ENCODE measurements at places on chromosomes 12 and 14. TPM values are rescaled to one million over a fixed set of nuclear protein-coding genes. Genes with fewer than 3 reads are reported as not detected.

ZDHHC22 gene
- not detected for total RNA-seq

WNK1 gene
- total RNA-seq = 177 TPM

SMIM41 gene
- total RNA-seq = not detected

FOXG1 gene
- total RNA-seq = not detected

KRT72 gene
- total RNA-seq = 38.0 TPM

ZNF891 gene
- total RNA-seq = 3.1 TPM

RACGAP1 gene
- total RNA-seq = 6.1 TPM

LBHD2 gene
- not detected for total RNA-seq

TAS2R14 gene
- 4.4 TPM for total RNA-seq

FGD4 gene
- 3.5 TPM for total RNA-seq

C12orf76 gene
- total RNA-seq = 9.9 TPM

IRF9 gene
- total RNA-seq = 178 TPM

MOK gene
- total RNA-seq = 6.5 TPM

LALBA gene
- not detected for total RNA-seq

Data from natural killer cell (primary cell).